Activated CD8-positive, alpha-beta memory T cell treated with anti-CD3 and anti-CD28 coated beads for 48 hours (primary cell): ENCODE measurements at places on chromosomes 1 and 21.

GRCh38 chr1:208211921-208212843, 32.0 kb downstream of the PLXNA2 start:
- DNase-seq = no peak

GRCh38 chr1:25620701-25621350, 4.2 kb downstream of the MAN1C1 start:
- no peak for DNase-seq

GRCh38 chr1:118963456-118964430, 24.4 kb downstream of the TBX15 start:
- DNase-seq = no peak

DNA sequence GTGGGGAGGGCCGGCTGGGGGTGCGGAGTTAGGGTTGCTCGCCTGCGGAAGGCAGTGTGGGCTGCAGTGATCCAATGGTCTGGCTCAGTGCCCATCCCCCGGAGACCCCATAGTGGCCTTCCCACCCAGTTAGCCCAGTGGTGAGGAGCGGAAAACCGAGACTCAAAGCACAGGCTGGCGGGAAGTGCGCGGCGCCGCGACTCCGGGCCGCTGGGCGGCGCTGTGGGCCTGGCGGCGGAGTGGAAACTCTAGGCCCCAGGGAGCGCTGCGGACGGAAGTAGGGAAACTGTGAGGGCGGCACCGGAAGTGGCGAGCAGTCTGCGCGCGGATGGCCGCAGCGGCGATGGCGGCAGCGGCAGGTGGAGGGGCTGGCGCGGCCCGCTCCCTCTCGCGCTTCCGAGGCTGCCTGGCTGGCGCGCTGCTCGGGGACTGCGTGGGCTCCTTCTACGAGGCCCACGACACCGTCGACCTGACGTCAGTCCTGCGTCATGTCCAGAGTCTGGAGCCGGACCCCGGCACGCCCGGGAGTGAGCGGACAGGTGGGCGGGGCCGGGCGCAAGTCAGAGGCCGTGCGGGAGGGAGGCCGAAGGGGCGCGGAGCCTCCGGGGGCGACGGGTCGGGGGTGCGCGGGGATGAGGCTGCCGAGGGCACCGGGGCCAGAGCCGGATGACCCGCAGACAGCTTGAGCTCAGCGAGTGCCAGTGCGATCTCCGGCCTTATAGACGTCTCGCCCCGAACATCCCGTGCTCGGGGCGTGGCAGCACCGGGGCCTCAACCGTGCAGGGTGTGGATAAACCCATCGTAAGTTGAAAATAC, at the start of gene ADPRS:
TSS of gene ADPRS (plus strand) at position 316 of the 816 bp plus-strand sequence. CDS start at position 329, 13 bp downstream.
- DNase-seq = peak; percentile 85

GRCh38 chr1:34874296-34874952, 14.9 kb upstream of the SMIM12 start:
- no peak for DNase-seq

DNA sequence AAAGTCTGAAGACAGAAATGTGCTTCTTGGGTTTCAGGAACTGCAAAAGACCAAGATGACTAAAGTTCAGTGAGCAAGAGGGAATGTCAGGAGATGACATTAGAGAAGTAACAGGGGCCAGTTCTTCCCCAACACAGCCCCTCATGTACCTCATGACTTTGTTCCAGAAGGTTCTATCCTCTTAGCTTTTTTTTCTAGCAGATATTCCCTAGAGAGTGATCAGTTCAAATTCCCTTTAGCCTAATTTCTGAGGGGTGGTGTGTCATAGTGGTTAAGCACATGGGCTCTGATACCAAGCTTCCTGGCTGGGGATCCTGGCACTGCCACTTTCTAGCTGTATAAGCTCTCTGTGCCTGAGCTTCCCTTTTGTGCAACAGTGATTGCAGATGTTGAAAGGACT, 108.0 kb downstream of the LBR start:
- no peak for DNase-seq

- no peak for DNase-seq
These were observed 29.3 kb downstream of the BATF3 start for GRCh38 chr1:212670301-212670700.

DNA sequence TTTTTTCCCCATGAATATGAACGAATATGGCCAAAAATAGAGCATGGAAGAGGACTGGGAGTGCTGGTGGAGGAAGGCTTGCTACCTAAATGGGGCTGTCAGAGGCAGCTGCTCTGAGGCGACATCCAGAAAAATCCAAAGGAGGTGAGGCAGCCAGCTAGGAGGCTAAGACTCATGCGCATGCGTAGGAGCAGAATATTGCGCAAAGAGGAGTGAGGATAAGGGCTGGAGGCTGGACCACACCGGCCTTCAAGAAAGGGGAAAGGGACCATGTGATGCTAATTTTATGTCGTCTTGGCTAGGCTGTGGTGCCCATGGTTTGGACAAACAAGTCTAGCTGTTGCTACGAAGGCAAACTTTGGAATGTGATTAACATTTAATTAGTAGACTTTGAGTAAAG, 30.5 kb downstream of the HEYL start:
- DNase-seq = no peak
